GM12878 (cell line): ENCODE measurements at places on chromosomes 4 and X. TPM values are rescaled to one million over a fixed set of nuclear protein-coding genes. Genes with fewer than 3 reads are reported as not detected.

PGK1 gene
- 632 and 684 TPM in 2 replicates for polyA plus RNA-seq

AFAP1 gene
- polyA plus RNA-seq = 0.09 and 0.10 TPM in 2 replicates

CCDC160 gene
- polyA plus RNA-seq = not detected in 2 replicates

GABRB1 gene
- not detected in 2 replicates for polyA plus RNA-seq

PABPC5 gene
- not detected in 2 replicates for polyA plus RNA-seq

MMRN1 gene
- polyA plus RNA-seq = 0.26 and 0.71 TPM in 2 replicates

ENPP6 gene
- polyA plus RNA-seq = 0.19 and 0.44 TPM in 2 replicates

FDCSP gene
- not detected in 2 replicates for polyA plus RNA-seq

FGB gene
- not detected in 2 replicates for polyA plus RNA-seq

RBM41 gene
- 19.1 and 20.0 TPM in 2 replicates for polyA plus RNA-seq

UGT2B10 gene
- polyA plus RNA-seq = not detected in 2 replicates

CPLX1 gene
- 0.13 and 0.16 TPM in 2 replicates for polyA plus RNA-seq

IQSEC2 gene
- polyA plus RNA-seq = 0.17 TPM in 1 of 2 replicates, not detected in the other

SYP gene
- 0.77 and 1.1 TPM in 2 replicates for polyA plus RNA-seq

DUSP9 gene
- polyA plus RNA-seq = not detected in 2 replicates

MAGEA12 gene
- not detected in 2 replicates for polyA plus RNA-seq

SHROOM2 gene
- polyA plus RNA-seq = 0.10 and 0.12 TPM in 2 replicates

SPIN2B gene
- polyA plus RNA-seq = 6.6 and 7.4 TPM in 2 replicates

LONRF3 gene
- not detected in 2 replicates for polyA plus RNA-seq

AFM gene
- polyA plus RNA-seq = not detected in 2 replicates

KCND1 gene
- polyA plus RNA-seq = 0.10 and 0.32 TPM in 2 replicates

SPANXC gene
- polyA plus RNA-seq = not detected in 2 replicates

BRS3 gene
- not detected in 2 replicates for polyA plus RNA-seq

ZNF185 gene
- 0.71 and 0.90 TPM in 2 replicates for polyA plus RNA-seq

ASB9 gene
- 0.84 and 1.1 TPM in 2 replicates for polyA plus RNA-seq

UGT2B7 gene
- polyA plus RNA-seq = 1.3 and 1.7 TPM in 2 replicates

CT45A3 gene
- polyA plus RNA-seq = not detected in 2 replicates

CENPE gene
- 41.4 and 42.9 TPM in 2 replicates for polyA plus RNA-seq

DIAPH2 gene
- polyA plus RNA-seq = 8.5 and 9.4 TPM in 2 replicates

GSX2 gene
- not detected in 2 replicates for polyA plus RNA-seq
